Hair follicular keratinocyte (primary cell): ENCODE measurements at places on chromosomes 7 and 10. TPM values are rescaled to one million over a fixed set of nuclear protein-coding genes. Genes with fewer than 3 reads are reported as not detected.

The LRGUK gene
- 0.04 TPM in 1 of 2 replicates, not detected in the other for total RNA-seq

The KIF11 gene
- 8.4 and 25.1 TPM in 2 replicates for total RNA-seq

The ATRNL1 gene
- not detected in 2 replicates for total RNA-seq

The NMT2 gene
- 15.2 and 18.4 TPM in 2 replicates for total RNA-seq

The ENTPD1 gene
- total RNA-seq = not detected in 2 replicates

The FAM25G gene
- 15.6 and 21.2 TPM in 2 replicates for total RNA-seq

The CYP2C19 gene
- not detected in 2 replicates for total RNA-seq

The DNAJC1 gene
- 47.0 and 50.5 TPM in 2 replicates for total RNA-seq

The EBLN1 gene
- total RNA-seq = not detected in 2 replicates

The HNRNPA2B1 gene
- total RNA-seq = 117 and 259 TPM in 2 replicates

The PRKG1 gene
- 0.11 and 0.16 TPM in 2 replicates for total RNA-seq

The PON3 gene
- 3.2 and 4.7 TPM in 2 replicates for total RNA-seq

The IL6 gene
- 3.3 TPM in 1 of 2 replicates, not detected in the other for total RNA-seq

The MSS51 gene
- total RNA-seq = 0.31 and 0.57 TPM in 2 replicates

The PGAM2 gene
- not detected in 2 replicates for total RNA-seq

The CLCN1 gene
- total RNA-seq = 0.08 TPM in 1 of 2 replicates, not detected in the other

The CHRM2 gene
- not detected in 2 replicates for total RNA-seq

The PNLIPRP3 gene
- total RNA-seq = 51.1 and 103 TPM in 2 replicates

The EEF1AKMT2 gene
- 12.1 and 20.4 TPM in 2 replicates for total RNA-seq

The SDK1 gene
- 1.1 and 1.6 TPM in 2 replicates for total RNA-seq

The ZNF736 gene
- total RNA-seq = 3.2 and 3.7 TPM in 2 replicates

The HOXA9 gene
- total RNA-seq = 6.8 and 7.0 TPM in 2 replicates

The ARHGEF35 gene
- 7.5 and 11.0 TPM in 2 replicates for total RNA-seq

The CNPY1 gene
- not detected in 2 replicates for total RNA-seq

The RGR gene
- not detected in 2 replicates for total RNA-seq

The CALCR gene
- total RNA-seq = not detected in 2 replicates

The CCL24 gene
- total RNA-seq = not detected in 2 replicates
